ENCODE measurements at places on chromosomes 4 and X.
A peak's percentile ranks its signal among the peaks of the same experiment; 100 is the strongest.

DNA sequence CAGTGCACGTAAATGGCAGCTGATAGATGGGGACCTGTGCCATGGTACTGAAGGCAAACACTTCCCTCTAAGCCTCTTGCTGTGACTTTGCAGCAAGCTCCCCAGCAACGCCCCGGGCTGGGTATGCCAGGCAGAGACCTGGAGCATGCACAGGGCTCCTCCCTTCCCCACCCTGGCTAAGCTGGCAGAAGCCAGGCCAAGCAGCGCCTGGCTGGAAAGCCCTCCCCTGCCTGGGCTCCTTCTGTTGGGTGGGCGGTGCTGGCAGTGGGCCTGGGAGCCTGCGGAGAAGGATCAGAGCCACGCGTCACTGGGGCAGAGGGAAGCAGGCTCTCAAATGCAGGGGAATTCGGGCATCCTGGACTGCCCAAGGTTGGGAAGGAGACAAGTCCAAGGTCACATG, 3.6 kb downstream of the ATP2B3 start:
- DNase-seq: no peak

DNA sequence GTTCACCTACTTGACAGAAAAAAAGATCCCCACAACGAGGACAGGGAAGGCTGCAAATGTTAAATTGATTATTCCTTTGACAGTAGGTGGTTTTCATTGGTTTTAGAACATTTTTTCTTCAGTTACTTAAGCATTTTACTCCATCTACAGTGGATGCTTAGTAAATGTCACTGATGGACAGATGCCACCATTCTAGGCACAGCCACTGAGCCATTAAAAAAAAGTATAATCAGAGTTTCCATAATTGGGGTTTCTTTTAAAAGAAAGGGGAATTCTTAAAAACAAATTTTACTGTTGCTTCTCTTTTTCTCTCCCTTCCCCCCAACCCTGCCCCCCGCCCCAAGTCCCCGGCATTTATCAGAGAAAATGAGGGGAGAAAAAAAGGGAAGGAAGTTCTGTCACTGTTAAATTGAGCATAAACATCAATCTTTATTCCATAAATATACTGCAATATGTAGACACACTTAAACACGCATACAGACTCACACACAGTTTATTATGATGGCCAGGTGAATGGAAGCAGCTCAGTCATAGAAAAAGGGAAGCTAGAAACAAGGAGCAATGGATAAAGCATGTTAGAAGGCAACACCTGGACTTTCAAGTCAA, 79.7 kb upstream of the PRPS2 start:
- DNase-seq: no peak

DNA sequence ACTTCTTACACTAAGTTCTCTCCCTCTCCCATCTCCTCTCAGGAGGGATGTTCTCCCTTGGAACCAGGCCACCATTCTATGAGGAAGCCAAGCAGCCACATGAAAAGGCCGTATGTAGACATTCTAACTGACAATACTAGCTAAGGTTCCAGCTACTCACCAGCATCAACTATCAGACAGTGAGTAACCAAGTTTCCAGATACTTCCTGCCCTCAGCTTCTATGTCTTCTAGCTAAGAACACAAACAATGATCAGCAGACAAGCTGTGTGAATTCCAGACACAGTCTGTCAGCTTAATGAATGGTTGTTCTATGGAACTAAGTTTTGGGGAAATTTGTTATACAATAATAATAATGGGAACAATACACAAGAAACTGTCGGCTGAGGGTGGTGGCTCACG, 50.8 kb downstream of the SMIM14 start:
- peak; percentile 29 for DNase-seq

- DNase-seq: no peak
These were observed 130.1 kb downstream of the CEP135 start for GRCh38 chr4:56078866-56079265.

DNA sequence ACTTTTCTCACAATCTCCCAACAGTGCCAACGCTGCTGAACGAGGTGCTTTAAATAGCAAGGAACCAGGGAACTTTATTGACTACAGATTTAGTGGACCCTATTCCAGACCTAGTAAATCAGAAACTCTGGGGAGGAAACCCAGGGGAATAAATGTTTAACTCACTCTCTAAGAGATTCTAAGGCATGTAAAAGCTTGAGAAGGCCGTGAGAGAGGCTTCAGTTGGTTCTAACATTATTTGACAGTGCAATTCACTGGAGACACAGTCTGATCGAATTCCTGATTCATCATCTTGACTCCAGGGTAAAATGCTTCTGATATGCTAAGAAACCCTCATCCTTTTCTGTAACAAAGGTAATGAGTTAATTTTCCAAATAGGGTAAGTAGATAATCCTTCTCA, 494.4 kb downstream of the KCNIP4 start:
- DNase-seq: no peak

DNA sequence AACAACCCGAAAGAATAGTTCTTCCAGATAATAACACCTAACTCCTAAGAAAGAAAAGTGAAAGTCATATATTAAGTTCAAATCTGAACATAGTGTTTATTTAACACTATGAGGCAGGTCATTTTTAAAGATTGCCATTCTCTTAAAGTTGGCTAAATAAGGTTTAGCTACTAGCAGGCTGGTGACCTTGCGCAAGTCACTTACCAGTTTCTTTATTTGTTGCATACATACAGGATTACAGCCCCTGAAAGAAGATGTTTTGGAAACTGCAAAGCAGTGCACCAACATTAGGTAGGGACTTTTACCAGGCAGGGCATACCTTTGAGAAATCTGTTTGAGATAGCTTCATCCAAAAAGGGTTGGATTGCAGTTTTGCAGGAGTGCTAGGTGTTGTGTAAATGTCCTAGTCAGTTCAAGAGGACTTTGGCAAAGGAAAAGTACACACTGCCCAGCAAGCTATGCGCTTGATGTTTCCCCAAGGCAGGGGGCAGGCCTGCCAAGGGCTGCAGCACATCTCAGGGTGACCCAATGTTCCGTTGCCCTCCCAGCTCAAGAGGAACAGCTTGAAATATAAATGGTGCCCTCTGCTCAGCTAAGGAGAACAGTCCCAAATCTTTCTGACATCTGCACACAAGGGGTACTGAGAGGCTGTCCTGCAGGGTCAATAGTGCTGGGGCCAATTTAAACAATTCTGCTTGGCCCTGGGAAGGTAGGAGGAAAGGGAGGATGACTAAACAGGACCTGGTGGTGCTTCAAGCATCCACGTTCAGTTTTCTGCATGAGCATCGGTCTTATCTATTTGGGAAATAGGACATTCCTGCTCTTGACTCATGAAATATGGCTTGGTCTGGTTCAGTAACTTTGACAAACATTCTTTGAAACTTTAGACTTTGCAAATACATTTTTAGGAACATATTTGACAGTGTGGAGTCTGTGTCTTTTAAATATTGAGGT, 130.8 kb downstream of the COL4A6 start:
- DNase-seq: no peak

GRCh38 chrX:63283348-63283747, 67.8 kb downstream of the SPIN4 start:
- DNase-seq: no peak

GRCh38 chrX:53093748-53094581, at the start of gene KANTR:
KANTR (plus strand) TSS chrX:53094142; CDS start chrX:53124273, 30,131 bp downstream.
- peak; percentile 77 for DNase-seq

Data from kidney epithelial cell (primary cell).